Brain (organoid and tissue), 16 donors: ENCODE measurements at places on chromosomes 11 and 22.
A peak's percentile ranks its signal among the peaks of the same experiment; 100 is the strongest.

- DNase-seq: peak; percentile 37
Observed at GRCh38 chr11:93033093-93033492, 63.6 kb downstream of the MTNR1B start.

GRCh38 chr22:20752873-20753272 lies 21.0 kb upstream of the SERPIND1 start:
- DNase-seq: no peak

DNA sequence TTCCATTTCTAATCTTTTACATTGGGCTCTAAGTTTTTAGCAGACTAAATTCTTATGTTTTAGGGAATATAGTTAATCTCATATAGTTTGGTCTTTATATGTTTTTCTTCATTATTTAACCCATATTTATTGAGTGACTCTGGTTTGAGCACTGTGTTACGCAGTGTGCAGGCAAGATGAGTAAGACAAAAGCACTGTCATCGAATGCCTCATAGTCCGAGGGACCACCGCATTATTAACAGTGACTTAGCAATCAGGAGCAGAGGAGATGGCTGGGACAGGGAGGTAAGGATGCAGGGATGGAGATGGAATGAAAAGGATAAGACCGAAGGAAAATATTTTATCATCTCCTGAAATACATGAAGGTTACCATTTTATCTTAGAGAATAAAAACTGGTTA lies 65.2 kb upstream of the CTSC start:
- DNase-seq: no peak

DNA sequence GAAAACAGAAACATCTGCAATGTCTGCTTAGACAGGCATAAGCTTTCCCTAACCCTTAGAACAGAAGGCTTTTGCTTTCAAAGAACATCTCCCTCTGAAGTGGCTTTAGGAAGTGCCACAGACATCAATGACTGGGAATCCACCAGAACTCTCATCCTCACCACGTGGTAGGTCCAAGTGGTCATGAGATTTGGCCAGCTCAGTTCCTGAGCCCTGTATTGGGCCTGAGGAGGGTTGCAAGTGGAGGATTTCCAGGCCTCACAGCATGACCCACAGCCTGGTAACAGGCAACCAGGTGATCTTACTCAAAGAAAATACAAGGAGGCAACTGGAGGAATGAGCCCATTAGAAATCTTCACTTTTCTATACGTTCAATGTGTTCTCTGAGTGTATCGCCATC lies 1.6 kb downstream of the CASP1 start:
- no peak for DNase-seq

- no peak for DNase-seq
Observed at GRCh38 chr11:253886-254270, 17.1 kb downstream of the PSMD13 start.

DNA sequence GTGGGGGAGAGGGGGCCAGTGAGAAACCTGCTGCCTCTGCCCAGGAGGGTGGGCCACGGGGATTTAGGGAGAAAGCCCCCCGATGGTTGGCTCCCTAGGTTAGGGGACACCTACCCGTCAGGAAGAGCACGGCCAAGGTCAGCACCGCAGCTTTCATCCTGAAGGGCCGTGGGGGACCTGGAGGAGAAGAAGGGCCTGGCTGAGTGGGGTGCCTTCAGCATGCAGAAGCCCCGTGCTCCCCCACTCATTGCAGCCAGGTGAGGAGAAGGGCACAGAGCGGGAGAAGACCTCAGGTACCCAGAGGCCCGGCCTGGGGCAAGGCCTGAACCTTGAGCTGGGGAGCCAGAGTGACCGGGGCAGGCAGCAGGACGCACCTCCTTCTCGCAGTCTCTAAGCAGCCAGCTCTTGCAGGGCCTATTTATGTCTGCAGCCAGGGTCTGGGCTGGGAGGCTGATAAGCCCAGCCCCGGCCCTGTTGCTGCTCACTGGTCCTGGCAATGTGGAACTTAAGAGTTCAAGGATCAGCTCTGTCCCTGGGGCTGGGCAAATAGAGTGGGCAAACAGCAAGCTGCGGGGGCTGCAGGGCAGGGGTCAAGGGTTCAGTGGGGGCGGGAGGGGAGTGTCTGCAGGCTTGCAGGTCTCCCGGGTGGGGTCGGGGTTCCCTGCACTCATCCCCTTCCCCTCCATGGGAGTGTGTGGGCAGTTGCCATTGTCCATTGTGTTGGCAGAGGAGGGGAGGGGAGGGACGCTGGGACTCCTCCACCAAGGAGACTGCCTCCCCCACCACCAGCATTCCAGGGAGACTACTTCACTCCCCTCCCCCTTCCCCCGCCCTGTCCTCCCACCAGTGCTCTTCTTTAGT lies at the start of gene APOA1:
Gene APOA1, minus strand, starts transcription at position 392 of the 861 bp plus-strand sequence. Its CDS starts 235 bp downstream, at position 157.
- no peak for DNase-seq

DNA sequence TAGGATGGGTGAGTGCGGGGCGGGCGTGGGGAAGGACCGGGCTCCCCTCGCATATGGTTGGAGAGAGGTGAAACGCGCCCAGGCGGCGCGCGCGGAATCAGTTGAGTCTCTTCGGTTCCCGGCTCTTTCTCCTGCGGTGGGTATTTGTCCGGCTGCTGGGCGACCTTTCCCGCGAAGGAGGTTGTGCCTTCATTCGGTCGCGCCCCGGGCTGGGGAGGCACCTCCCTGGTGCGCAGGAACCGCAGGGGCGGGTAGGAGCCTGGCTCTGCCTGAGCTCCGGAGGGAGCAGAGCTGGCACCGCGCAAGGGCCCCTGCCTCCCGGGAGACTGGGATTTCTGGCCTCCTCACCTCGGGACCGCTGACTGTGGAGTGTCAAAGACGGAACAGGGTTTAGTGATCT lies 27.5 kb downstream of the SAA4 start:
- DNase-seq: no peak

- peak; percentile 18 for DNase-seq
Observed at GRCh38 chr11:126561327-126561893, 205.9 kb downstream of the ST3GAL4 start.

- no peak for DNase-seq
Observed at GRCh38 chr11:84290647-84291046, 1004.5 kb upstream of the CCDC90B start.

- no peak for DNase-seq
Observed at GRCh38 chr22:37014835-37015586, 4.2 kb downstream of the TST start.

DNA sequence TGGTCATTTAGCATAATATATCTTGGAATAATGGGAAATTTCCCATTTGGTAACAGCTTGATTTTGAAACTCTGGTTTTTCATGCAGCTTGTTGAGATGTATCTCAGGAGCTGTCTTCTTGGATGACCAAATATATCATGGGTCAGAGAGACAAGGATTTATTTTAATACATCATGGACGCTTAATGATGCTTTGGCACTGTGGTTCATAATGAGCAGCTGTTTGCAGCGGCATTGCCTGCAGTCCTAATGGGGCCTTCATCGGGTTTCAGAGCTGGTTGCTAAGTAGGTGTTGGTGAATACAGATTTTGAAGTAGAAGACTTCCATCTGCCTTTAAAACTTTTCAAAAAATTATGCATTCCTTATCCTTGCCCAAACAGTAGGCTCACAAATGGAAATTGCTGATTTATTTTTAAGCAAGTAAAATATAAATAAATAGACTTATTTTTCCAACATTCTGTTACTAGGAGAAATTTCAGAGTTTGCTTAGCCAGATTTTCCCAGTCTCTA lies 389.5 kb upstream of the FAT3 start:
- no peak for DNase-seq

GRCh38 chr11:117009905-117010605 lies 88.2 kb downstream of the SIK3 start:
- no peak for DNase-seq

GRCh38 chr11:78034623-78035022 lies 11.5 kb upstream of the KCTD14 start:
- DNase-seq: no peak

DNA sequence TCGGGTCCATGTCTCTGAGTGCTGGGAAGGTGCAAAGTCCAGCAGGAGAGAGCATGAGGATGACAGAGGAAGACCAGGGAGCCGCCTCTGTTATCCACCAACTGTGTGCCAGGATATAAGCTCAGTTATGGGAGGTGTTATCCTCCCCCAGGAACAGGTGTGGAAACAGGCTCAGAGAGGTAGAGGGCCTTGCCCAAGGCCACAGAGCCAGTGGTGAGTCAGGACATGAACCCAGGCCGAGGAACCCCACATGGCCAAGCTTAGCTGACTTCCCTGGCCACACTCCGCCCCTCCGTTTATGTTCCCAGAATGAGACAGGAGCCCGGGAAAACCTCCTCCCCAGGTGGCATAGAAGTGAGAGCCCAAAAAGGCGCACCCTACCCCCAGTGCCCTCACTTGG lies 50.3 kb downstream of the ISX start:
- no peak for DNase-seq

DNA sequence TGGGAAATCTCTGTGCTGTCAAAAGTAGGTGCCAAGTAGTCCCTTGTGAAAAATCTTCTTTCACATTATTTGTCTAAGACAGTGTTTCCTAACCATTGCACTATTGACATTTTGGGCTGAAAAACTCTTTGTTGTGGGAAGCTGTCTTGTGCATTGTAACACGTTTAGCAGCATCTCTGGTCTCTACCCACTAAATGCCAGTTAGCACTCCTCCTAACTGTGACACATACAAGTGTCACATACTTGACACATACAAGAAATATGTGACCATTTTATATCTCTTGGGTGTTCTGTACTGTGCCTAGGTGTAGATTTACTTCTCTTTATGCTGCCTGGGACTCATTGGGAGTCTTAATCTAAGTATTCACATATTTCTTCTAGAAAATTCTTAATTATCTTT lies 57.8 kb downstream of the NXPE1 start:
- DNase-seq: no peak

DNA sequence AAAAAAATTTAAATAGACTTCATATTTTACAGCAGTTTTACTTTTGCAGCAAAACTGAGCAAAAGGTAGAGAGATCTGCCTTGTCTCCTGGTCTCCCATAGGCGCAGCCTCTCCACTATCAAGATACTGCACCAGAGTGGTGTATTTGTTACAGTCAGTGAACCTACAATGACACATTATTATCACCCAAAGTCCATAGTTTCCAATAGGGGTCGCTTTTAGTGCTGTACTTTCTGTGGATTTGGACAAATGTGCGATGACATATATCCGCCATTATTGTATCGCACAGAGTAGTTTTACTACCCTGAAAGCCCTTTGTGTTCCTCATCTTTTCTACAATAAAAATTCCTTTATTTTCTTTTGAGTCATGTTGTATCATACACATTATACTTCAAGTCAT lies 153.2 kb upstream of the CCDC179 start:
- DNase-seq: no peak
